ENCODE measurements at places on chromosomes 2 and 18.

GRCh38 chr2:59584958-59585357, 968.5 kb downstream of the BCL11A start:
- no peaks in the 10 kb centered on the region for H3K4me1 ChIP-seq
- no peaks in the 10 kb centered on the region for H3K36me3 ChIP-seq
- no peak overlapping the region for H3K4me3 ChIP-seq
- H3K27ac ChIP-seq: no peak overlapping the region

- no peak for DNase-seq
- H3K4me3 ChIP-seq: no peak overlapping the region
These were observed 131.0 kb downstream of the CCDC85A start for GRCh38 chr2:56314796-56315195.

GRCh38 chr2:158025255-158025996, 76.2 kb upstream of the UPP2 start:
- no peaks in the 10 kb centered on the region for H3K4me1 ChIP-seq
- no peaks in the 10 kb centered on the region for H3K36me3 ChIP-seq
- no peak overlapping the region for H3K27ac ChIP-seq
- DNase-seq: no peak
- no peak overlapping the region for H3K4me3 ChIP-seq
- H3K27me3 ChIP-seq: no peaks in the 10 kb centered on the region

- no peaks in the 10 kb centered on the region for H3K27me3 ChIP-seq
- no peak for DNase-seq
- H3K4me3 ChIP-seq: no peak overlapping the region
These were observed 9.5 kb downstream of the PNO1 start for GRCh38 chr2:68167186-68167585.

DNA sequence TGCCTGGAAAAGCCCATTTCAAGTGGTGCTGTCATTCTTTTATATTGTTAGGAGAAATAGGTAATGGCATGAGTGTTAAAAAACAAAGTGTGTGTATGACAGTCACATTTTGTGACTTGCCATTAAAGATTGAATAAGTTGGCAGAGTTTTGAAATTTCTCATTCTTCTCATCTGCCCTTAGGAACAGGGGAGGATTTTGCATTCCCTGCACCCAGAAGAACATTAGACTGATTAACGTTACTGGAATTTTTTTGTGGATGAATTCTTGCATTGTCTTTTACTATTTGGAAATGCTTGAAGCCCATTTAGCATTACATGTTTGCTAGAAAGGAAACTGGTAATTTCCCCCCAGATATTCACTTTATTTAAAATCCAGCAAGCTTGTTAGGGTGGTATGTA, 162.2 kb downstream of the BABAM2 start:
- no peaks in the 10 kb centered on the region for H3K4me1 ChIP-seq
- DNase-seq: no peak
- H3K27ac ChIP-seq: no peak overlapping the region
- no peaks in the 10 kb centered on the region for H3K36me3 ChIP-seq
- no peaks in the 10 kb centered on the region for H3K27me3 ChIP-seq
- no peak overlapping the region for H3K4me3 ChIP-seq

- H3K4me1 ChIP-seq: no peaks in the 10 kb centered on the region
- no peaks in the 10 kb centered on the region for H3K36me3 ChIP-seq
- H3K4me3 ChIP-seq: no peak overlapping the region
- peak overlapping the region; percentile 4 for H3K27ac ChIP-seq
- DNase-seq: peak; percentile 38
- H3K27me3 ChIP-seq: no peaks in the 10 kb centered on the region
These were observed 46.4 kb upstream of the STON1 start for GRCh38 chr2:48483506-48483905.

DNA sequence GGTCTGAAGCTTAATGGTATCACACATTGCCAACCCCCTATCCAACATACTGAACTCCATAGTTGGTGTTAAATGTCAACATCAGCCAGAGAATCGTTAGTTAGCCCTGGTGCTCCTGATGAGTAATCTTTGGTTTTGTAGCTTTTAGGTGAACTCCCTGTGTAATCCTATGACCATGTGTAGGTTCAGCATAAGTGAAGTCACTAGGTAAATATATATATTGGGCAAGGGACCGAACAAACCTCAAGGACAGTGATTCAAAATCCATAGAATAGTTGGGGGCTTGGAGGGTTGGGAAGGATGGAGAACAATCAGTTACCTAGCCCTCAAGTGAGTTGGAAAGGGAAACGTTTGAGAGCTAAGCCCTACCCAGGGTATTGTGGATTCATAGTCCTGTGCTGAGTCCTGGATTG, 16.0 kb upstream of the AP1S3 start:
- no peak overlapping the region for H3K4me3 ChIP-seq
- no peaks in the 10 kb centered on the region for H3K27me3 ChIP-seq
- DNase-seq: no peak
- no peaks in the 10 kb centered on the region for H3K4me1 ChIP-seq
- H3K27ac ChIP-seq: no peak overlapping the region

- no peaks in the 10 kb centered on the region for H3K4me1 ChIP-seq
- no peaks in the 10 kb centered on the region for H3K27me3 ChIP-seq
- peak overlapping the region; percentile 43 for H3K27ac ChIP-seq
- H3K36me3 ChIP-seq: no peaks in the 10 kb centered on the region
- DNase-seq: no peak
- no peak overlapping the region for H3K4me3 ChIP-seq
These were observed 126.3 kb downstream of the HDAC4 start for GRCh38 chr2:239274391-239275043.

GRCh38 chr2:212711856-212712255, 173.3 kb upstream of the ERBB4 start:
- no peaks in the 10 kb centered on the region for H3K4me1 ChIP-seq
- no peak overlapping the region for H3K4me3 ChIP-seq

- no peaks in the 10 kb centered on the region for H3K27me3 ChIP-seq
- DNase-seq: no peak
- no peaks in the 10 kb centered on the region for H3K36me3 ChIP-seq
- no peak overlapping the region for H3K4me3 ChIP-seq
These were observed 57.0 kb upstream of the NOL4 start for GRCh38 chr18:34281722-34282121.

GRCh38 chr2:206218796-206219499, 55.5 kb upstream of the ZDBF2 start:
- H3K4me3 ChIP-seq: no peak overlapping the region
- DNase-seq: no peak
- no peaks in the 10 kb centered on the region for H3K36me3 ChIP-seq
- no peak overlapping the region for H3K27ac ChIP-seq
- H3K27me3 ChIP-seq: peaks cover 3% of the 10 kb centered on the region

DNA sequence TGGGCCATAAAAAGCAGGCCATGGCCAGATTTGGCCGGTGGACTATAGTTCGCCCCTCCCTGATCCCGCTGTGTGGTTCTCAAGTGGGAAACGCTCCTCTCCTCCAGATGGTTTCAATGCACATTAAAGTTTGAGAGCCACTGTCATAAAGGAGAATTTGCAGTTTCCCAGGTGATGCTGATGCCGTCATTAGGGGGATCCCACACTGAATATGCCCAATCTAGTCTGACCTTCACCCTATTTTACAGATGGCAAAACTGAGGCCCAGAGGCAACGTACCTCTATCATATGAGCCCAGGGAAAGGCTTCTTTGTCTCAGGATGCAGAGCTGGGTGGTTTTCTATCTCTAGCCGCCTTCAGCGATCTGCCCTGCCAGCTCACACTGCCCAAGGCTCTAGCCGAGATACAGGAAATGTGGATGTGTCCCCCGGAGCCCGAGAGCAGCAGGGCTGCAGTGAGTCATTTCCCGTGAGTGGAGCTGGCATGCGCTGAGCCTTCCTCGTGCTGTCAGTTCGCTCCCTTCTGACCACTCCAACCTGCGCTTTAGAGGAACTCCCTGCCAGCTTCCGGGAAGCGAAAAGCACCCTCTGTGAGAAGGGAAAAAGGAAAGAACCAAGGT, 116.2 kb downstream of the SMAD7 start:
- H3K4me3 ChIP-seq: no peak overlapping the region
- H3K27me3 ChIP-seq: no peaks in the 10 kb centered on the region
- DNase-seq: no peak
- H3K27ac ChIP-seq: no peak overlapping the region
- H3K4me1 ChIP-seq: no peaks in the 10 kb centered on the region

- H3K27me3 ChIP-seq: no peaks in the 10 kb centered on the region
- no peaks in the 10 kb centered on the region for H3K36me3 ChIP-seq
- H3K27ac ChIP-seq: no peak overlapping the region
- DNase-seq: no peak
- H3K4me1 ChIP-seq: no peaks in the 10 kb centered on the region
These were observed 109.9 kb downstream of the COPS8 start for GRCh38 chr2:237195396-237196120.

GRCh38 chr2:23791030-23791429, 135.9 kb downstream of the ATAD2B start:
- H3K4me3 ChIP-seq: no peak overlapping the region
- H3K36me3 ChIP-seq: no peaks in the 10 kb centered on the region
- no peaks in the 10 kb centered on the region for H3K27me3 ChIP-seq
- no peaks in the 10 kb centered on the region for H3K4me1 ChIP-seq
- H3K27ac ChIP-seq: no peak overlapping the region

DNA sequence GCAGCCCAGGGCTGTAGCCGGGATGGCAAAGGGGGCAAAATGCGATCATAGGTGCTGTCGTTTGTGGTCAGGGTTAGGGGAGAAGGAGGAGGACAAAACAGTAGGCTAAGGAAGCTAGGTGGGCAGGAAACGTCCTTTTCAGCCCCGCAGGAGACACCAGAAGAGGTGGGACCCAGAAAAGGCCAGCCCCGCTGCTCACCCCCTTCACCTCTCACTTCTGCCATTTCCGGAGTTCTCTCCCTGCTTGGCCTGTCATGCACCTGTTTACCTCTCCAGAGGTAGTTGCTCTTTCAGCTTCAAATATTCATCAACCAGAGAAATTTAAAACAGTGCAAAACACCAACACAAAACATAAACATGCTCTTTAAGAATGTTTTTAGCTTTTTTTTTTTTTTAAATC, 849 bp downstream of the AQP4 start:
- H3K4me3 ChIP-seq: no peak overlapping the region
- H3K27ac ChIP-seq: no peak overlapping the region
- H3K4me1 ChIP-seq: no peaks in the 10 kb centered on the region
- no peaks in the 10 kb centered on the region for H3K36me3 ChIP-seq
- H3K27me3 ChIP-seq: no peaks in the 10 kb centered on the region

DNA sequence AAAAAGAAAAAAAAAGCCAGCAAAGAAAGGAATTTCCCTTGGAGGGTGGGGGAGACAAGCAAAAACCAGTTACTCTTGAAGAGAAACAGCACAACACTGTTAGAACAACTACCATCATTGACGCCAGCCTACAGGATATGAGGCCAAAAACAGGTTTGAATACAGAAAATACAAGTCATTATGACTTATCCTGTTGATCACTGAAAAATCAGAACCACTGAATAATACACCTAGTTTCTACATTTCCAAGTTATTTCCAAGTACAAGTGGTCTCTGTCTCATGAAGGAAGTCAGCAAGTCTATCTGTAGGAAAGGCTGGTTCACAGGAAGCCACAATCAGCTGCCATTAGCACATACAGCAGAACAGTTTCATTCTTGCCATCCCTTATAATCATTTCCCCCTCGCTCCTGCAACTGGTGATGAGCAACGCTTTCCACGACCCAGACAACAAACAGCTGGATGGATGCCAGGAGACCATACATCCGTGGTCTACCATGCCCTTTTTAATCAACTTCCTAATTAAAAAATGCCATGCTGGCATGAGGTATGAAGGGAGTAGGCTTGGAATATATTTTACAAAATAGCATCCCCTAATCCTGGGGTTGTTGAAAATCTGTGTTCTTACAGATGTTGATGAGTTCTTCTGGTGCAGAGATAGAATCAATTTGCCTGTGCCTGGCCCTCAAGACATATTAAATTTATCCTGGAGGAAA, 10.4 kb downstream of the MYT1L start:
- DNase-seq: no peak
- H3K4me3 ChIP-seq: no peak overlapping the region
- H3K36me3 ChIP-seq: no peaks in the 10 kb centered on the region
- no peaks in the 10 kb centered on the region for H3K4me1 ChIP-seq
- H3K27ac ChIP-seq: no peak overlapping the region

DNA sequence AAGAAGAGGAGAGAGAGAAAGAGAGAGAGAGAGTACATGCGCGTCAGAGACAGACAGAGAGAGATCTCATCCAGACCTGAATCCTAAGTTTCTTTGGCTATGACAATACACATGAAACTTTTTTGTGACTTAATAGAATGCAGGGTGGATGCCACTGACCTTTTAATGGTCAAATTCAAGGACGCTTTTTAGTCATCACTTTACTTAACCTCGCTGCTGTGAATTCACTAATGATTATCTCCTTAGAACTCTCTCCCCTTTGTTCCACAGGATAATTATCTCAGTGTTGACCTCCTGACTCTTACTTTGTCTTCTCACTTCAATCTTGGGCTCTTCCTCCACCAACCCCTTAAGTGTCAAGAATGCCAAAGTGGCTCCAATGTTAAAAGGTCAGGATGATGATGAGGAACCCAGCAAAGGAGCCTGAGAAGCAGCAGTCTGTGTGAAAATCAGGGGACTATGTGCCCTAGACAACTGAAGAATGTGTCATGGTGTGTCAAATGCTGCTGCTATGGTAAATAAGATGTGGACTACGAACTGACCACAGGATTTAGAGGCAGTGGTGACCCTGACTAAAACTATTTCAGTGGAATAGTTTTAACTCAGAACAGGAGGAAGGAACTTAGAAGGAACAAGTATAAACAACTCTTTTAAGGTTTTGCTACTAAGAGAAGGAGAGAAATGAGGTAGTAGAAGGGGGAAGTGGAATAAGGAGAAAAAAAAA, 382.1 kb downstream of the ZEB2 start:
- H3K27ac ChIP-seq: no peak overlapping the region
- no peaks in the 10 kb centered on the region for H3K36me3 ChIP-seq
- H3K27me3 ChIP-seq: no peaks in the 10 kb centered on the region

GRCh38 chr2:156118753-156119416, 213.6 kb downstream of the NR4A2 start:
- no peak for DNase-seq
- H3K36me3 ChIP-seq: no peaks in the 10 kb centered on the region
- no peak overlapping the region for H3K4me3 ChIP-seq
- no peaks in the 10 kb centered on the region for H3K4me1 ChIP-seq

DNA sequence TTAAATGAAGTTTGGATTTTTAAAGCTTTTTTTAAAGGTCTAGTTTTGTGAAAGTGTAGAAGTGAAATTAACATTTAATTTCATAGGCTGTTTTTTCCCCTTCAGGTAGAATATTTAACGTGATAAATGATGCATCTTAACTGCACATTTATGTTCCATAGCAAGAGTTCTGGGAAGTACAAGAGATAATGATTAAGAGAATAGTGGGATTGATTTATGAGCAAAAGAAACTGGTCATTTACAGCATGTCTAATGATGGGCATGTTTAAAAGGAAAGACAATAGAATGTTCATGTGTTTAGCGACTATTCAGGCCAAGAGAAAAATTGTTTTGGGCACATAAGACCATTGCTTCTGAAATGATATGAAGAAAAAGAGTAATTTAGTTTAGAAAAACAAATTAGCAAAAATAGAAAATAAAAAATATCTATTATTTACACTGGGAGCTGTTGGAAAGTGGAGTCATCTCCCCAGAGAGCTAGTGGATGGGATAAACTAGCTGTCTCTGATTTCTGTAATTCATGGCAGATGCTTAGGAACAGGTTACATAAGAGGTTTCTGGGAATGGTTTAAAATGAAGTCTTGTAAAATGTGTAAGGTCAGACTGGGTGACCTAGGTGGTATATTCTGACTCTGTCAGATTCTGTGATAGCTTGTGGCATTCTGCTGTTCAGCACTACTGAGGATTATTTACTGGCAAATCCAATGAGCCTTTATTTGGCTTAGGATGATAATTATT, 60.7 kb downstream of the WDR7 start:
- H3K27me3 ChIP-seq: no peaks in the 10 kb centered on the region
- H3K27ac ChIP-seq: no peak overlapping the region
- H3K4me3 ChIP-seq: no peak overlapping the region

GRCh38 chr18:73431620-73432019, 563.8 kb upstream of the NETO1 start:
- H3K4me3 ChIP-seq: no peak overlapping the region
- H3K27me3 ChIP-seq: no peaks in the 10 kb centered on the region
- no peaks in the 10 kb centered on the region for H3K36me3 ChIP-seq
- no peak for DNase-seq

Data from prostate gland (tissue), 2 donors.